ENCODE measurements at places on chromosomes 1 and 21.

GRCh38 chr1:118317842-118318614 is 133.0 kb upstream of the SPAG17 start:
- DNase-seq: no peak

DNA sequence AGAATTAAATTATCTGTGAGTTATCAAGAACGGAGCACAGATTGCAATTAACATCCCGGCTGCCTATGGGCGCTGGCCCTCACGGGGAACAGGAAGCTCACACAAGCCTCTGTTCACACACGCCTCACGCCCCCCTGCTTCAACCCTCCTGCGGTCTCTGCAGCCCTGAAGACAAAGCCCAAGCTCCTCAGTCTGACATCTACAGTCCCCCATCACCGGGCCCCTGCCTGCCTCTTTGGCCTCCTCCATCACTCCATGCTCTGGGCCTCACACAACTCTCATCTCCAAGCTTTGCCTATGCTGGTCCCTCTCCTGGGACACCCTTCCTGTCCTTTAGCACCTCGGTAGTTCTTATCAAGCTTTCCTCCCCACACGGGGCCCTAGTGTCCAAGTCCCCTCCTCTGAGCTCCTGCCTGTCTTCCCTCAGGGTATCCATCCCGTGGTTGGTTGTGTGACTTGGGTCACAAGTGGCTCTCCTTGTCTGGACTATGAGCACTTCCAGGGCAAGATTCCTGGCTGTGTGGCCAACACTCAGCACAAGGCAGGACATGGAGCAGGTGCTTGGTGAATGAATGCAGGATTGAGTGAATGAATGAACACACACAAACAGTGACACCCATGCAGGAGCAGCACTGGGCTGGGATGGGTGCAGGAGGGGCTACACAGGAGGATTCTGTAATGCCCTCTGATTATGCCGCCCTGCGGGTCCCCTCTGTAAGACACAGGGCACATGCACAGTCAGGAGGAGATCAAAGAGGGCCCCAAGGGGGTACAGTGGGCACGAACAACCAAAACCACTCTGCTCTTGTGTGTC is 116.1 kb downstream of the DMRTB1 start:
- DNase-seq: no peak

GRCh38 chr1:28417441-28417922 is 47.9 kb downstream of the PHACTR4 start:
- DNase-seq: no peak

DNA sequence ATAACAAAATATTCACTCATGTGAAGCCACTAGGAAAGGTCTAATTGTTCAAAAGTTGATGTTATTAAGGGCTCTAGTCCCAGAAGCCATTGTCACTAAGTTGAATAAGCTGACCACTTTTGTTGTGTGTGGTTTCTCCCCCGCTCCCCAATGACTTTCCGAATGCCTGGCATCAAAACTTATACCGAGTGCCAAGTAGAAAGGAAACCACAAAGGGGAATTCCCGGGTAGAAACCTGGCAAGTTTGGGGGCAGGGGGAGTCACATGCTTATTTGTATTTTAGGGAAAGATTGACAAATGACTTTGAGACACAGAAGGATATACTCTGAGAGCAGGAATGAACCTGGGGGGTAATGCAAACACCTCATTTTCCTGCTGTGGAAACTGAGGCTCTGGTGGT is 154.1 kb downstream of the TGFBR3 start:
- DNase-seq: peak; percentile 40

DNA sequence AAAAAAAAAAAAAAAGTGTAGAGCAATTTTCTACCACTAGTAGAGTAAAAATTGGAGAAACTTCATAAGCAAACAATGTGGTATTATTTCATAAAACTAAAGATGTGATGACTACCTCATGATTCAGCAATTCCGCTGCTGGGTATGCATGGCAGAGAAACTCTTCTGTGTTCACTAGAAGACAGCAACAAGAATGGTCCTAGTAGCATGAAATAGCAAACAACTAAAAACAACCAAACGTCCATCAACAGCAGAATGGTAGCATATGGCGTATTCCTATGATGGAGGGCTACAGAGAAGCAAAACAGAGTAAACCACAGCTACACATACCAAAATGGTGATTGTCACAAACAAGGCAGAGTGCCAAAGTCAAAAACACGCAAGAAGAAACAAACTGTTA is 18.9 kb downstream of the HTR1D start:
- no peak for DNase-seq

GRCh38 chr1:230797942-230798365 is 50.8 kb downstream of the CAPN9 start:
- no peak for DNase-seq

- no peak for DNase-seq
Measured at GRCh38 chr1:29451368-29451892, 215.1 kb downstream of the PTPRU start.

DNA sequence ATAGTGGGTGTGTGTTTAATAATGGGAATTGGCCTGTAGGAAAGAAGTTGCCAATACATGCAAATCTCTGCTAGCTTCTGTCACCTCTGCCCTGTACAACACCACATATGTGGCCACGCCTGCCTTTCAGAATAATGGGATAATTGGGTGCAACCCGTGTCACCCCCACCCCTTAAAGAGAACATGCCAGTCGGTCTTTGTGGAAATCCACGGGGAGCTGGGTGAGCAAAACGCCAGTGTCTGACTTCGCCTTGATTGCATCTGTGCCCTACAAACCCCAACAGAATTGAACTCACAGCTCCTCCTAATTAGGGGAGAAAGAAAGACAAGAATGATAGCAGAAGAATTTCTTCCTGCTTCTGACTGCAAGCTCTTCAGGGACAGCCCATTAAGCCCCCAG is 6.4 kb upstream of the PLXNA2 start:
- DNase-seq: no peak

- DNase-seq: no peak
Measured at GRCh38 chr1:64163431-64163830, 40.0 kb upstream of the UBE2U start.

DNA sequence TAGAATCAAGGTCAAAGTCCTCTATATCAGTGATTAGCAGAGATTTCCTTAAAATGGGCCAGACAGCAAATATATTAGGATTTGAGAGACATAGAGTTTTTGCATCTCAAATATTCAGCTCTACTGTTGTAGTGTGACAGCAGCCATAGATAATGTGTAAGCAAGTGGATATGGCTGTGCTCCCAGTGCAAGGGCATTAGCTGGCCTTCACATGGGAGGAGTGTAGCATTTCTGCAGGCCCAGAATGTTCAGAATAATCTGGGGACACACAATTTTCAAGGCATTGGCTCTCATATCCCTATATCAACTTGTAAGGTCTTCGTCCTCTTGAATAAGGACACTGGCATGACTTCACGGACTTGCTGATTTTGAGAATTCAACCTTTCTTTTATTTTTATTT is 402.3 kb upstream of the ADAMTS5 start:
- no peak for DNase-seq

DNA sequence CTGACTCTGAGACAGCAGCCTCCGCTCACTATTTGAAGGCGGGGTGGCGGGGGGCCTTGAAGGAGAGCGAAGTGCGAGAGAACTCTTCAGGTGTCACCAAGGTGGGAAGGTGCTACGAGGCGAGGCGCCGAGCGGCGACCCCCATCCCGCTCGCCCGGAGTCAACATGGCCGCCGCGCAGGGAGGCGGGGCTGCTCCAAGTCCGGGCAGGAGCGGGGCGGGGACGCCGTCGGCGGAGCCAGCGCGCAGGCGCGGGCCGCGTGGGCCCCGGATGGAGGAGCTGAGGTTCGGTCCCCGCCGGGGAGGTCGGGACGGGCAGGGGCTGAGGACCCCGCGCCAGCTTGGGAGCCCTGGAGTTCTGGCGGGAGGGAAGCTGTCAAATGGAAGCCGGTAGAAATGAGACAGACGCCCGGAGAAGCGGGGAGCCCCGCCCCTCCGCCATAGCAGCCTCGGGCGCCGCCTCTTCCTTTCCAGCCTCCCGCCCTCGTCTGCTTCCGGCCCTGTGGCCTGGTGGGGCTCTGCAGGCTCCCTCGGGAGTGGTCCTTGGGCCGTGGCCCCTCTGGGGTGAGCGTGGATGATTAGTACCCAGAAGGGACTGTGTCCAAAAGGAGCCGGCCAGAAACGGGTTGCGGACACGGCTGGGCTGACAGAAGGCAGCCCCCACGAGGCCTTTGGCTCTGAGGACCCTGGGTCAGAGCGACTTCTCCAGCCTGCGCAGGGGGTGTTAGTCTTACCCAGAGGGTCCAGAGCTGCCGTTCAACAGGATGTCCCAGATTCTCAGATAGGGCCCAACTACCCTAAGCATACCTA is at the start of gene PIGV:
PIGV (plus strand) TSS at position 245 of the 809 bp plus-strand sequence. CDS start 2,866 bp downstream, outside the sequence.
- DNase-seq: peak; percentile 90

GRCh38 chr1:25503551-25504426 is 39.6 kb upstream of the LDLRAP1 start:
- DNase-seq: peak; percentile 43

GRCh38 chr1:184696403-184696802 is 58.3 kb downstream of the EDEM3 start:
- DNase-seq: no peak

- DNase-seq: no peak
Measured at GRCh38 chr1:80341021-80341420, 1334.5 kb upstream of the ADGRL4 start.

DNA sequence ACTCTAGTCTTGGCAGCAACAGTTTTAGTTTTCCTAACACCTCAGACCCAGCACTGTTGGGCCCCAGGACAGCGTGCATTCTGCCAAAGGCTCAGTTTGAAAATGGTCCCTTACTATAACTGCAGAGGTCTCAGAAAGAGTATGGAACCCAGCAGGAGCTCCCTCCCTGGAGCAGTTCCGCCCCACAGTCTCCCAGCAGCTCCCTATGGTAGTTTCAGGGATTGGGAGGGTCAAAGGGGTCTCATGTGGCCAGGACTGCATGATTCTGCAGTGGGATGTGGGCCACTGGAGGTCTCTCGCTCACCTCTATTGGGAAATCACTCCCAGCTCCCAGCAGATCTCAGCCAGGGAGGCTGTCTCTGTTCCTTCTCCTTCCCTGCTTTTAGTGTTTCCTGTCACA is 12.3 kb downstream of the LY9 start:
- no peak for DNase-seq

DNA sequence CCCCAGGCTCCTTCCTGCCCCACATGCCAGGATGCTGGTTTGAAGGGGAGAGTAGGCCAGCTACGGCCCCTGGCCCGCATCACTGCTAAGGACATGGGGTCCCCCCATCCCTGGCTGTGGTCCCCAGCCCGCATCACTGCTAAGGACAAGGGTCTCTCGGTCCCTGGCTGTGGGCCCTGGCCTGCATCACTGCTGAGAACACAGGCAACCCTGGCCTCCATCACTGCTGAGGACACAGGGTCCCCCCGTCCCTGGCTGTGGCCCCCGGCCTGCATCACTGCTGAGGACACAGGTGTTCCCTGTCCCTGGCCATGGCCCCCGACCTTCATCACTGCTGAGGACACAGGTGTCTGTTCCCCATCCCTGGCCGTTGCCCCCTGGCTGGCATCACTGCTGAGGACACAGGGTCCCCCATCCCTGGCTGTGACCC is 448 bp upstream of the OBSCN start:
- no peak for DNase-seq

GRCh38 chr1:170214117-170215032 is 68.6 kb downstream of the NTMT2 start:
- no peak for DNase-seq

GRCh38 chr21:46118316-46119143 is 20.6 kb downstream of the COL6A2 start:
- DNase-seq: no peak

DNA sequence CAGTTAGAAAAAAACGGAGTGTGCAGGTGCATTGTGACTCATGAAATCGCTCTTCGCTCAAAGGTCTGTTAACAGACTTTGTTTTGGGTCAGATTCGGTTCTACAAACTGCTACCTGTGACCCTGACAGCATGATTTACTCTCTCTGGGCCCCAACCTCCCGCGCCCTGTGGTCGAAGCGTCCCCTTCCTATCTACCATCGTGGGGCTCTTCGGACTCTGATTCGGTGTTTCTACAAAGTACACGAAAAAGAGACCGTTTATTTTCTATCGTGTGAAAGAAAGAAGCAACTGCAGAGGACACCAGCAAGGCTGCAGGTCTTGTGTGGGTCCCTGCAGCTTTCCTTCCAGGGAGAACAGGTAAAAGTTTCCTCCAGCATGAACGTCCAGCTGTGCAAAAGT is 29.4 kb upstream of the SLC19A1 start:
- DNase-seq: no peak
